ENCODE measurements at places on chromosomes 4 and X. TPM values are rescaled to one million over a fixed set of nuclear protein-coding genes. Genes with fewer than 3 reads are reported as not detected.

Gene NR3C2
- 0.14 TPM for total RNA-seq

Gene MGAT4D
- total RNA-seq, result not detected

Gene ADH7
- total RNA-seq, result 14.7 TPM

Gene PSAPL1
- 0.14 TPM for total RNA-seq

Gene IL2
- total RNA-seq, result not detected

Gene MAGEB1
- not detected for total RNA-seq
